Stimulated activated CD4-positive, alpha-beta T cell treated with anti-CD3 and anti-CD28 coated beads, Interleukin-15, amount 100 ng/mL, for 24 hours (primary cell): ENCODE measurements at places on chromosomes 13 and 19.

DNA sequence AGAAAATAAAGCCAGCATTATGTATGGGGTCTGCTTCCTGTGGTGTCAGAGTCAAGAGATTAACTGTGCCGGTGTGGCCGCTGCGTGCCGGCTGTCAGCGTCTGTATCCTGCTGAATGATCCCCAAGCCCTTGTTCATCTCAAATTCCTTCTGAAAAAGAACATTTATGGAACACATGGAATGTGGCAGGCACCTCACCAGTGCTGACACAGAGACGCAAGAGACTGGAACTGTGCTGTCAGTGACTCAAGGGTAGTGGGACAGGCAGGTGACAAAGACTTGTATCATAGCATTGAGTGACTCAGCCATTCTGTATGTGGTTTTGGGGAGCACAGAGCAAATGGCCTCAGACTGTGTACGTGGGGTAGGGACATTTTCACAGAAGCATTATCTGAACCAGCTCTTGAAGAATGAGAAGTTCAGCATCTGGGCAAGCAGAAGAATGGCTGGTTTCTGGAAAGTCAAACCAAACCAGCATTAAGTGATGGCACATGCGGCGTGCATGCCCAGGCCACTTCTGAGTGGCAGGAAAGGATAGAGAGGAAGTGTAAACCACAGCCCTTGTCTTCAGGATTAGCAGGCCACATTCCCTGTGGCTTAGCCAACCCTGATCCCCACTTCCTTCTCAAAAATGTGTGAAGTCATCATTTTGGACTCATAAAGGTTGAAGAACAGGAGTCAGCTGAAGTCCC is 54.0 kb upstream of the IRS2 start:
- peak; percentile 39 for DNase-seq

DNA sequence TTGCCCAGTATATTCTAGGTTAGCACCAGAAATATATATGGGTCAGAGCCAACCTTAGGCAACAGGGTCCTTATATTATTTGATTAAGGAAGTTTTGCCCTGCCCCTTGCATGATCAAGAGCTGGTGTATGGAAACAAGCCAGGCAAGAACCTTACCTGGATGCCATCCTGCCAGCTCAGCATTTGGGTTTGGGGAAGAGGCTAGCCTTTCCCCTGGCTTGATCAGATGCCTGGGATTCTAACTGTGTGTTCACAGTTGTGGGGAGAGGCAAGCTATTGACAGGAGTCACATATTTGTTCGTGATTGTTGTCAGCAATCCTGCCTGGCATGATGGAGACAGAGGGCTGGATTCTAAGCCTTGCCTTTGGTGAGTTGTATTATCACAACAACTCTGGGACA is 260.0 kb upstream of the DACH1 start:
- DNase-seq: no peak

- DNase-seq: no peak
These were observed 2.1 kb downstream of the TMEM238 start for GRCh38 chr19:55382013-55382412.

GRCh38 chr13:99256709-99257108 is 1.5 kb downstream of the GPR18 start:
- no peak for DNase-seq

DNA sequence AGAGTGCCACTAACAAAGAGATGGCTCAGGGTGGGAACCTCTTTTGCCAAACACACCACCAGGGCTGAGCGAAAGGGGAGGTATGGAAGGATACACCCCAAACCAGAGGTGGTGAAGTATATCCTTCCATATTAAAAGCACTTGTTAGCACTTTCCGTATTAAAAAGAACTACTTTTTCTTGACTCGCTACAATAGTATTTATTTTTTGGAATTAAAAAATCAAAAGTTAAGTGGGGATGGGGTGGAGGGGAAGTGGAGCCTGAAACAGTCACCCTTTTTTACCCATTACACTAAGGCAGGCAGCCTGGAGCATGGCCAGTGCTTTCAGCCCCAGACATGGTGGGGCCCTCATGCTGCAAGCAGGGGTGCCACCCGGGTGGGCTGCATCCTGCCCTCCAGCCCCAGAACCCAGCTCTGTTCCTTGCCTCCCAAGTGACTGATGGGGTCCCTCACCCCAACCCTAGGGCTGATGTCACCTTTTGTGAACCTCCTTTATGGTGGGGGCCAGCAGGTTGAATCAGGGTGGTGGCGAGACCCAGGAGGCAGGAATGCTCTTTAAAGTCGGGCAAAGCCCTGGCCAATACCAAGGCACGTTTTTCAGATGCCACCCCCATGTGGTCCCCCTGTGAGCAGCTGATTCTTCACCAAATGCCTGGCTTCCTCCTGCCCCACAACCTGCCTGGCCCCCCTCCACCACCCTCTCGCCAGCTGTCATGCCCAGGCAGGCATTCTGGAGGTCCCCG is 31.0 kb downstream of the LYL1 start:
- DNase-seq: no peak

GRCh38 chr13:44855860-44856259 is 133.4 kb downstream of the NUFIP1 start:
- no peak for DNase-seq

DNA sequence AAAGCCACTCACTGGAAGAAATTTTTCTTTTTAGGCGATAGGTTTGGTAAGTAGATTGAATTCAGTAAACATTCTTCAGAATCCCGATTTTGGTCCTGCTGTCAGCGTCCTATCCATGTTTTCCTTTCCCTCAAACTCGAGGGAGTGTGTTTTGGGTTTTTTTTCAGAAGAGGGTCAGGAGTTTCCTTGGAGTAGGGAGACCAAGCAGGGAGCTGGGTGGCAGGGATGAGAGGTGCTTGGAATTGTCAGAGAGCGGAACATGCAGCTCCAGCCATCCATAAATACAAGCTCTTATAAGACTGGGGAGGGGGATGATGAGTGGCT is 1.6 kb upstream of the PCDH8 start:
- no peak for DNase-seq

- no peak for DNase-seq
These were observed 152.1 kb downstream of the DACH1 start for GRCh38 chr13:71714802-71715375.

- DNase-seq: peak; percentile 56
These were observed 594 bp downstream of the ZNF146 start for GRCh38 chr19:36215276-36216123.

DNA sequence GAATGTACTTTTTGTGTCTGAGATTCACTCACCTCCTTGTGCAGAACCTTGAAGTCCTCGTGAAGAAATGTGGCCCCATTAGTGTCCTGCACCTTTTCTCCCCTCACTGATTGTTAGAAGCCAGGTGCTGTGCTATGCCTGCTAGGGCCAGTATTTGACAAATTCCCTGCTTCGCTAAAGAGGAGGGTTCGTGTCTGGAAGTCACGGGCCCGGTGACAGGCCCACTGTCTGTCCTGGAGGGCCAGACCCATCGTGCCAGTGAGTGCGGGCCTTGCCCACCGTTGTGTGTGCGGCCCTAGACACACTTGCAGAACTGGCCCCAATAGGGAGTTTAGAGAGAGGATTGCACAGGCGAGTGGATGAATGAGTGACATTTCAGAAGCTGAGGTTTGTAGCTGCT is 36.8 kb upstream of the GAS6 start:
- no peak for DNase-seq

- DNase-seq: no peak
These were observed 191.1 kb upstream of the GPR12 start for GRCh38 chr13:26951581-26952177.

- DNase-seq: no peak
These were observed 219.8 kb downstream of the MZT1 start for GRCh38 chr13:72507416-72508199.

DNA sequence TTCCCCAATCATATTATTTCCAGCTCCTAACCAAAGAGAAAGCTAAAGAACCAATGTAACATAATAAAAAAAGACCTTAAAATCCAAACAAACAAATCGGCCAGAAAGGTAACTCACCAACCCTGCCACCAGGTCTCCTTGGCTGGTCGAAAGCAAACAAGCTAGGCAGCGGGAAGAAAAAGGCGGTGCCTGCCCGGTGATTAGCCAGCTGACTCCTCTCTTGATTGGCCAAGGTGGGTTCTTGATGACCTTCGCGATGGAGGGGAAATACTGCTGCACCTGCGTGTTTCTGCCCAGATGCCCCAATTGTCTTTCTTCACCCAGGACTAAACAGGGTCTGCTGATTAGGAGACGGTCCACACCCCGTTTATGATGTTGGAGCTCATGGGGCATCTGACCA is at the start of gene NLRP11:
Gene NLRP11 (minus strand): TSS at position 154 of the 400 bp plus-strand sequence. CDS start 13,825 bp downstream, outside the sequence.
- DNase-seq: no peak
